HFFc6 (cell line): ENCODE measurements at places on chromosomes 11 and 22. TPM values are rescaled to one million over a fixed set of nuclear protein-coding genes. Genes with fewer than 3 reads are reported as not detected.

GRCh38 chr11:46658259-46658658, 40.9 kb downstream of the ATG13 start:
- peaks cover 46% of the 10 kb centered on the region for H3K36me3 ChIP-seq
- peak; percentile 53 for DNase-seq
- H3K4me3 ChIP-seq = no peak overlapping the region
- no peaks in the 10 kb centered on the region for H3K27me3 ChIP-seq
- H3K4me1 ChIP-seq = peaks cover 37% of the 10 kb centered on the region
- peak overlapping the region; percentile 71 for H3K27ac ChIP-seq

- no peak overlapping the region for H3K4me3 ChIP-seq
- no peaks in the 10 kb centered on the region for H3K4me1 ChIP-seq
- no peak for DNase-seq
- no peak overlapping the region for H3K27ac ChIP-seq
- peaks cover 41% of the 10 kb centered on the region for H3K27me3 ChIP-seq
These were observed 149.3 kb downstream of the CACNA1I start for GRCh38 chr22:39719559-39720450.

GRCh38 chr11:31687861-31688260, 123.3 kb downstream of the PAX6 start:
- H3K27me3 ChIP-seq = no peaks in the 10 kb centered on the region
- no peaks in the 10 kb centered on the region for H3K36me3 ChIP-seq
- no peak overlapping the region for H3K27ac ChIP-seq
- H3K4me1 ChIP-seq = peaks cover 30% of the 10 kb centered on the region
- no peak for DNase-seq
- H3K4me3 ChIP-seq = no peak overlapping the region

DNA sequence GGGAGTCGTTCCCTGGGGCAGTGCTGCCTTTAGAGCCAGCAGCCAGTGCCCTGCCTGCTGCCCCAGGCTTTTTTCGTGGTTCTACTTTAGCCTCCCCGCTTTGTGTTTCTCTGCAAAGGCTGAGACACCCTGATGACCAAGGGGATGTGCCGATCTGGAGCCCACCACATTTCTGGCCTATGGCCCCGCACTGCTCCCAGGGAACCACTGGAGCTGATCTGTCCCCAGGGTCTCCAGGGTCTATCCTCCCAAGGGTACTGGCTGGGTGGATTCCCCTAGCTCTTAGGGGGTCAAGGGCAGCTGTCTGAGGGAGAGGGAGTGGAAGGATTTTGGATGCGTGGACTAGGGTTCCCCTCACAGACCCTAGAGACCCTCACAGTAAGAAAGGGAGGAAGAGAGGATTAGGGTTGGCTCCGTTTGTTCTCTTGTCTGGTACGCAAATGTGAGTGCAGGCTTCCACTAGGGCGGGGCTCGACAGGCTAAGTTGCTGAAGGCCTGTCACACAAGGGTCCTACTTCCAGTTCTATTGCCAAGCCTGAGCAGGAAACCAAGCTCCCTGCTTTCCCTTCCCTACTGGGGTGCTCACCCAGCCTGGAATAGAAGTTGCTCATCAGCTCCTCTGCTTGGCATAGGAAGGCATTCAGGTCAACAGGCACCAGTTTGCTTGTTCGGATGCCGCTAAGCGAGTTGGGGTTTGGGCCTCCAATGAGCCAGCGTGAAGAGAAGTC, 19.3 kb downstream of the TREH start:
- no peak overlapping the region for H3K27ac ChIP-seq
- no peaks in the 10 kb centered on the region for H3K4me1 ChIP-seq
- peaks cover 13% of the 10 kb centered on the region for H3K27me3 ChIP-seq
- DNase-seq = no peak
- H3K4me3 ChIP-seq = no peak overlapping the region

DNA sequence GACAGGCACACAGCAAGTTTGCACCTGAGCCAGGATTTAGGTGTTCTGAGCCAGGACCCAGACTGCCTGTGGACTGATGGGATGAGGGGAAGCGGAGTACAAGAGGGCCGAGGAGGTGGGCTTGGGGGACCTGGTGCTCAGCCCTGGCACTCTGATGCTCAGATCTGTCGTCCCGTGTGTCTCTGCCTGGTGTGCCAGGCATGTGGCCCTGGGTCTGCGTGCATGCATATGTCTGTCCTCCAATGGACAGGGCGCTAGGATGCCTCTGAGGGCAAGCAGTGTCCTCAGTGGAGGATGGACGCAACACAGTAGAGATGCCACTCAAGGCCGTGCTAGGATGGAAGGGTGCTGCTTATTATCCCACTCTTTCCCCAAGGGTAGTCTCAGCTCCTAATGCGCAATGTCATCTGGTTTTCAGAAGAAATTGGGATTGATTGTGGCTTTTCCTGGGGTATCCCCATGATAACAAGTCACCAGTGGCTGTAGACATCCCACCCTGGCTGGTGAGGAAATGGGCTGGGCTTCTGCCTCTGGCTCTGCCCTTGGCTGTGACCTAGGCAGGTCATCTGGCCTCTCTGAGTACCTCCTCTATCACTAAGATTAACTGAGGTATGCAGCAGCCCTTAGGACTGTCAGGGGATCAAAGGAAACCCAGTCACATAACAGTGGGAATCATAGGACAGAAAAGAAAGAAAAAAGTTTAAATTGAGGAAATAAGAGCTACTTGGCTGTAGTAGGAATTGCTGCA, 35.7 kb upstream of the SUSD2 start:
- H3K27ac ChIP-seq = peak overlapping the region; percentile 79
- H3K4me1 ChIP-seq = peaks cover 68% of the 10 kb centered on the region

- peak; percentile 92 for DNase-seq
- H3K4me3 ChIP-seq = peak overlapping the region; percentile 83
These were observed 51.4 kb downstream of the JAM3 start for GRCh38 chr11:134120143-134120850.

GRCh38 chr11:85718991-85719807, 33.2 kb upstream of the CCDC89 start:
- H3K4me1 ChIP-seq = peaks cover 53% of the 10 kb centered on the region
- H3K27ac ChIP-seq = peak overlapping the region; percentile 98
- H3K36me3 ChIP-seq = peaks cover 4% of the 10 kb centered on the region; the same call in 1 of the 2 replicates
- peak overlapping the region; percentile 92 for H3K4me3 ChIP-seq

DNA sequence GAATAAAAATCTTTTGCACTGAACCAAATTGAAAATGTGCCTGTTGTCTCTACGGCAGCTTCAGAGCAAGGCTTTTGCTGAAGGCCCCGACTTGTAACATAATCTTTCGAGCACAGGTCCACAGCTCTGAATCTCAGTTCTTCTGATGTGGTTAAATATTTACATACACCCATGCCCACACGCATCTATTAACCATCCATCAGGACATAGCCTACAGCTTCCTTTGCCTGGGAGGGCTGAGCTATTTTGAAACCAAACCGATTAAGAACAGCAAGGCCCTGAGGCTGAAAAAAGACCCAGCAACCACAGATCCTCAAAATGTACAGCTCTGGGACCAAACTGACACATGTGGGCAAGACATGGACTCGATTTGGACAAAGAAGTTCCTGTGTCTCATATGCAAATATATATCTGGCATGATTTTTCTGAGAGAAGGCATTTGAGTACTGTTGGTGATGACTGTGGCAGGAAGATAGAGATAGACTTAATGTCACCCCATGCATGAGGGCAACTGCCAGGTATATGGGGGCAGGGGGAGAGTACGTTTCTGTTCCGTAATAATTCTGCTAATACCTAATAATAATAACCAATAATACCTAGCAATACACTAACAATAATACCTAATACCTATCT, 322.7 kb upstream of the PLET1 start:
- no peak overlapping the region for H3K27ac ChIP-seq
- peaks cover 4% of the 10 kb centered on the region for H3K4me1 ChIP-seq
- H3K4me3 ChIP-seq = no peak overlapping the region
- H3K27me3 ChIP-seq = peaks cover 9% of the 10 kb centered on the region
- no peaks in the 10 kb centered on the region for H3K36me3 ChIP-seq

DNA sequence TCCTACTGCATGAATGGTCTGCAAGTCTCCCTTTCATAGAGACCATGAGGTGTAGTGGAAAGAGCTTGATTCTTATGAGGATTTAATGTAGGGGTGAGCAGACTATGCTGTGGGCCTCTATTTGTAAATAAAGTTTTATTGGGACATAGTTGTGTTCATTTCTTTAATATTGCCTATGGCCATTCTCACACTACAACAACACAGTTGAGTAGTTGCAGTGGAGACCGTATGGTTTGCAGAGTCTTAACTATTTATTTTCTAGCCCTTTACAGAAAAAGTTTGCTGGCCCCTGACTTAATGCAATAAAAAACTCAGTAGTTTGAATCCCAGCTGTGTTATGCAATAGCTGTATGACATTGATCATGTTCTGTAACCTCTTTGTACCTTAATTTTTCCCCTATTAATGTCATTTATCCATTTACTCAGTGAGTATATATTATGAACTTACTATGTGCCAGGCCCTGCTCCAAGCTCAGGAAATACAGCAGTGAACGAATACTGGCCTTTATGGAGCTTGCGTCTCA, 106.3 kb downstream of the ATXN10 start:
- H3K27me3 ChIP-seq = peaks cover 3% of the 10 kb centered on the region; the same call in 1 of the 2 replicates
- H3K4me3 ChIP-seq = no peak overlapping the region
- H3K4me1 ChIP-seq = peaks cover 61% of the 10 kb centered on the region
- peak overlapping the region; percentile 40 for H3K27ac ChIP-seq
- H3K36me3 ChIP-seq = peaks cover 39% of the 10 kb centered on the region

GRCh38 chr22:21568347-21569075, 997 bp downstream of the UBE2L3 start:
- H3K4me1 ChIP-seq = peaks cover 46% of the 10 kb centered on the region
- DNase-seq = no peak
- H3K36me3 ChIP-seq = peaks cover 30% of the 10 kb centered on the region

DNA sequence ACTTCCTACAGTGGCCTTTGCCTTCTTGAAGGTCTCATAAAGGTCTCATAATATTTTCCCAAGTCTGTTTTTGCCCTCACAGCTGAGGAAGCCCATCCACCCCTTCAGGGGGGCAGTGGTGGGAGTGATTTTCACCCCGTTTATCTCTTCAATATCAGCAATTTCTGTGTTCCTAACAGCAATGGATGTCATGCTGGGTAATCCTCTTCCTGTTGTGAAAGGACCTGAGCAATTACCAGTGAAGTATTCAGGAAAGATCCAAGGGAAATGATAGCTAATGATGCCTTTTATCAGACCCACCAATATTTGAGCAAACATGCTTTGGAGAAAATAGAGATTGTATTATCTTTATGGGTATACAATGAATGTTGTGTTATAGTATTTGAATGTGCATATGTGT, 226.9 kb downstream of the INSC start:
- H3K4me1 ChIP-seq = no peaks in the 10 kb centered on the region
- no peak for DNase-seq
- no peaks in the 10 kb centered on the region; the same call in 1 of the 2 replicates for H3K36me3 ChIP-seq

DNA sequence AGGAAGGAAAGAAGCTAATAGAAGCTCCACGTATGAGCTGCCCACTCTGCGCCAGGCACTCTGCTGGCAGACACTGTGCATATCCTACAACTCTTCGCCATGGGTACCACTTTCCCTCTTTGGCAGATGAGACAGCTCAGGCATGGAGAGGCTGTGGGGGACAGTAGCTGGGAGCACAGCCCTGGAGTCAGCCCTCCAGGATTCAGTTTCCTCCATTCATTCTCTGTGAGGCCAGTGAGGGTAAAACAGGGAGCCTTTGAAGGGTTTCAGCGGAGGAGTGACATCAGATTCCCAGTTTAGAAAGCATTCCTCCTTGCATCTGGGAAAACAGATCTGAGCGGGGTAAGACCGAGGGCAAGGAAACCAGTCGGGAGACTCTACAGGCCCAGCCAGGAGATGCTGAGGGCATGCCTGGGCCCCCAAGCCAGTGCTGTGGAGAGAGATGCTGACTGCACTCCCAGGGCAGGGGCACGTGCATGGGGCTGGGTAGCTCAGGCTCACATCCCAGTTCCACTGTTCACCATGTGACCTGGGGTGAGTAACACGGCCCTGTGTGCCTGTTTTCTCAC, 58.3 kb upstream of the EMID1 start:
- no peak overlapping the region for H3K4me3 ChIP-seq
- no peaks in the 10 kb centered on the region for H3K4me1 ChIP-seq
- DNase-seq = no peak
- H3K27ac ChIP-seq = no peak overlapping the region

DNA sequence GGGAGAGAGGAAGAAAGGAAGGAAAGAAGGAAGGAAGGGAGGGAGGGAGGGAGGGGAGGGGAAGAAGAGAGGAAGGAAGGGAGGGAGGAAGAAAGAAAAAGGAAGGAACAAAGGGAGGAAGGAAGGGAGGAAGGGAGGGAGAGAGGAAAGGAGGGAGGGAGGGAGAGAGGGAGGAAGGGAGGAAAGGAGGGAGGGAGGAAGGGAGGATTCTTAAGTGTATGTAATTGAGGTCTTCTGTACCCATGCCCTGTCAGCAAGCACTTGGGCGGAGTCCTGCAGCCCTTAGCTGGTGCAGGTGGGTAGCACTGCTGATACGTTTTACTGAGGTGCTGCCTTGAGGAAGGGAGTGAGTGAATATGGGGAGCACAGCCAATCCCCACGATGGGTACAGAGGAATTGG, 56.9 kb upstream of the RASD2 start:
- DNase-seq = no peak
- no peak overlapping the region for H3K27ac ChIP-seq
- H3K4me3 ChIP-seq = no peak overlapping the region
- H3K27me3 ChIP-seq = peaks cover 20% of the 10 kb centered on the region

- no peaks in the 10 kb centered on the region for H3K36me3 ChIP-seq
- DNase-seq = no peak
These were observed 48.4 kb downstream of the KCNJ4 start for GRCh38 chr22:38406617-38407016.

STX5 gene
- 47.2 to 54.6 TPM (median 48.1 TPM) in 3 replicates for total RNA-seq

OR4A16 gene
- total RNA-seq = not detected in 3 replicates

ADM2 gene
- 1.0 to 3.9 TPM (median 3.6 TPM) in 3 replicates for total RNA-seq

SIAE gene
- 9.2 to 10.8 TPM (median 10.1 TPM) in 3 replicates for total RNA-seq

OR8D2 gene
- not detected in 3 replicates for total RNA-seq

UBQLNL gene
- total RNA-seq = 0.09 to 0.21 TPM in 2 of 3 replicates, not detected in the other
